ENCODE measurements at places on chromosomes 16 and 17.

GRCh38 chr16:8239443-8239842, 350.9 kb downstream of the TMEM114 start:
- H3K36me3 ChIP-seq, result no peaks in the 10 kb centered on the region
- H3K27me3 ChIP-seq, result no peaks in the 10 kb centered on the region

DNA sequence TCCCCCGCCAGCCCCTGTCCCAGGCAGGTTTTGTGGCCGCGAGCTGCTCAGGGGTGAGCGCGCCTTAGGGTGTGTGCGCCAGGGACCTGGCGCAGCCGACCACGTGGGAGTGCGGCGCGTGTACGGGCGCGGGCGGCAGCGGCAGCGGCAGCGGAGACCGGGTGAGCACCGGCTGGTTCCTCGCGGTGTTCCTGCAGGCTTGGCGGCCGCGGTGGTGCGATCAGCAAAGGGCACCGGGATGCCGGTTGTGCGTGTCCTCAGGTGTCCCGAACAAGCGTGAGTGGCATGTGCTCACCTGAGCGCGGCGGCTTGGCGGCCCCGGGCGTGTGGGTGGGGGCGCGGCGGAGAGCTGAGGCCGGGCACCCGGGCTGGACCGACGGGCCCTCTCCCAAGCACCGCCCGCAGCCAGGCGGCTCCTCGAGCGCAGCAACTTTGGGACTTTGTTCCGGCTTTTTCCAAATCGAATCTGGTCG, 381 bp upstream of the HSD11B2 start:
- H3K4me1 ChIP-seq, result peaks cover 13% of the 10 kb centered on the region
- no peak for DNase-seq
- peak overlapping the region; percentile 32 for H3K4me3 ChIP-seq
- H3K36me3 ChIP-seq, result no peaks in the 10 kb centered on the region
- H3K27me3 ChIP-seq, result no peaks in the 10 kb centered on the region

GRCh38 chr17:29682054-29682453, 59.3 kb upstream of the CORO6 start:
- no peak for DNase-seq
- H3K36me3 ChIP-seq, result no peaks in the 10 kb centered on the region
- H3K27ac ChIP-seq, result peak overlapping the region; percentile 17
- peaks cover 4% of the 10 kb centered on the region for H3K4me1 ChIP-seq
- H3K4me3 ChIP-seq, result no peak overlapping the region
- no peaks in the 10 kb centered on the region for H3K27me3 ChIP-seq

- no peak for DNase-seq
- no peaks in the 10 kb centered on the region for H3K27me3 ChIP-seq
- H3K4me1 ChIP-seq, result no peaks in the 10 kb centered on the region
- peak overlapping the region; percentile 66 for H3K27ac ChIP-seq
Observed at GRCh38 chr17:40433551-40434415, 9.5 kb upstream of the IGFBP4 start.

GRCh38 chr17:45123930-45124796, 8.2 kb downstream of the PLCD3 start:
- H3K27ac ChIP-seq, result no peak overlapping the region
- H3K4me1 ChIP-seq, result peaks cover 5% of the 10 kb centered on the region
- DNase-seq, result no peak
- H3K27me3 ChIP-seq, result no peaks in the 10 kb centered on the region
- H3K4me3 ChIP-seq, result no peak overlapping the region
- no peaks in the 10 kb centered on the region for H3K36me3 ChIP-seq
